Stimulated activated CD4-positive, alpha-beta T cell treated with anti-CD3 and anti-CD28 coated beads, TNF-alpha, amount 100 ng/mL, for 4 hours (primary cell): ENCODE measurements at places on chromosomes 12 and 14.

DNA sequence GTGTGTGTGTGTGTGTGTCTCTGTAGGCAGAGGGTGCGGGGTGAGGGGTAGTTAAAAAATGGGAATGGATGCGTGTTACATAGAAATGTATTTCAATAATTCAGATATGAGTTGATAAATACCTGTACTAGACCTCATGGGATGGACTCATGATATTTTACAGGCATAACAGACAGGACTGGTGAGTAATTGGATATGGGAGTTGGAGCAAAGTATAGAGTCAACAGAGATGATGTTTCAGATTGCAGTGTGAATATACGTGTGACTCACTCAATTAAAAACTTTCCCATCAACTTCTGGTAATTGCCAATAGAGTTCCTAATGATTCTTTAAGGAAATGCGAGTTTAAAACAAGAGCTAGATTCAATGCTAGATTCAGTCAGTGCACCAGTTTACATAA is 711.9 kb downstream of the C12orf50 start:
- DNase-seq: no peak

DNA sequence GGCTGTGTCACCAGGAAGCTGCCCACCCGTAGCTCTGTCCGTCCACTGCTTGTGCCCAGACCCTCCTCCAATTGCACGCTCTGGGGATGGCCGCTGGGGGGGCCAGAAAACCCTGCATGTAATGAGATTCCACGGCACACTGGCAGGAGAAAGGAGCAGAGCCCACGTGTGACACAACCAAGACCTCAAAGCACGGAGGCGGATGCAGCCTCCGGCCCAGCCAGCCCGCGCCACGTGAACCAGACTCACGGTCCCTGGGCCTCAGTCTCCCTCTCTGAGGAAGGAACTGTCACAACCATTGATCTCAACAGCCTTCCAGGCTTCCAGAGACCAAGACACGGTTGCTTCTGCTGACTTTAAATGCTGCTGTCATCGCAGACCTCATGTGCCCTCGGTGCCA is 14.4 kb downstream of the ANHX start:
- no peak for DNase-seq

GRCh38 chr14:38512236-38512635 is 256.3 kb upstream of the CLEC14A start:
- no peak for DNase-seq

- peak; percentile 18 for DNase-seq
Measured at GRCh38 chr14:106094654-106095189, 568.3 kb downstream of the TMEM121 start.

GRCh38 chr14:56145965-56146364 is 27.8 kb downstream of the PELI2 start:
- no peak for DNase-seq

GRCh38 chr14:72535485-72535884 is 358.4 kb downstream of the DPF3 start:
- no peak for DNase-seq
